ENCODE measurements at places on chromosomes 16 and 17.

- peak; percentile 18 for DNase-seq
These were observed 572 bp downstream of the KSR1 start for GRCh38 chr17:27456681-27457359.

DNA sequence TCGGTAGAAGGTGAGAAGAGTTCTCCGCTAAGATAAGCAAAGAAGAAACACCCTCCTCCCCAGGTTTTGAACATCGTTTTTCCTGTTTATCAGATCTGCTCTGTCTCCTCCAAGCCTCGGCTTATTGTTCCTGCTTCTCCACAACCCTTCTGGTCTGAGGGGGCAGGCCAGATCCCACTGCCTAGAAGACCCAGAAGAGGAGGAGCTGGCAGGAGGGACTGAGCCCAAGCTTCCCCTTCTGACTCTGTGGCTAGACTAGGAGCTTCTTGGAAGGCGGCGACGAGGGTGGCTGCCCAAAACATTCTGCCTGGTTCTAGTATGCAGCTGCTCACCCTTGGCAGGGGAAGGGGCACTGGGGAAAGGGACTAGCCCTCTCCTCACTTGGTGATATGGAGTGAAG lies 5.2 kb upstream of the HOXB5 start:
- no peak for DNase-seq

DNA sequence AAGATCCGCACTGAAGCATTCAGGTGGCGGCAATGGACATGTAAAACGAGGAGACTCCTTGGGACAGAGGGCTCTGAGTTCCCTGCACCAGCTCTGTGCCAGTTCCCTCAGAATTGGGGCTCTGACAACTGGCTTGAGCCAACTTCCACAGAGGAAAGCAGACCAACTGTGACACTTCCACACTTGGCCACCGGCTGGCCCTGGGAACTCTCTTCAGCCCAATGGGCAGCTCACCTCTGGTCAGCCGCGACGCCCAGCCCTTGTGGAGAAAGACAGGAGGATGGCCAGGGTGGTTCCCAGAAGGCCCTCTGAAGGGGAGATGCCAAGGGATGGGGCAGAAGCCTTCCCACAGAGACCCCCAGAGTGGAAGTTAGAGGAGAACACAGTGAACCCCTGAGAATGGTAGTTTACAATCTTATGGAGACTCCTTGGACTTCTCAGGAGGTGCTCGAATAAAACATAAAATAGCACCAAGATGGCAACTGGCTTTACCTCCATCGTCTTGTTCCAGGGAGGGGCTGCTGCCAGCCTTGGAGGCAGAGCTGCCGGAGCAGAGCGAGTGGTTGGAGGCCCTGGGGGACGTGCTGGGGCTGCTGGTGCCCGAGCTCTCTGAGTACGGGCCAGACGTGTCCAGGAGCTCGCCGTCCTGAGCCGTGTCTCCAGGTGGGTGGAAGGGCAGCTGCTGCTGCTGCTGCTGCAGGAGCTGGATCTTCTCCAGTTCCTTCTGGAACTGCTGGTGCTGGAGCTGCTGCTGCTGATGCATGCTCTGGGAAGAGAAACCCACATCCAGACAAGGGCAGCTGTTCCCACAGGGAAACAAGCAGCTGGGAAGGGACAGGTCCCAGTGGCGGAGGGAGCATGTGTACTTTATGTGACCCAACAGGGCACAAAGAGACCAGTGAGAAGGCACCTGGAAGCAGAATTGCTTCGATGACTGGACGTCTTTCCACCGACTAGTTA lies 35.0 kb upstream of the ICAM2 start:
- DNase-seq = no peak

DNA sequence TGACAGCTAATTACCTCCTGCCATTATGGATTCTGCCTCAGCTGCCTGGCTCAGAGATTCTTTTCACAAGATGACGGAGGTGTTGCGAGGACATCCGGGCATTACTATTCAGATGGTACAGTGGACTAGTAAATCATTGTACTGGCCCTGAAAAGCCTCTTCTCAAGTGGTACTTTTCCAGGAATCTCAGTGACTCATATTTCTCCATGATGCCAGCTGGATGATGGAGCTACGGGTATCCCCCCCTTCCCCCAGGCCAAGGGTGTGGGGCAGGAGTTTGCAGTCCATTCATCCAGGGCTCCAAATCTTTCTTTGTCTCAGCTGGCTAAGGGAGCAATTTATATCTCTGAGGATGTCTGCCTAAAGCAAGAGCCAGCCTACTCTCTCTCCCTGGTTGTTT lies 107.7 kb upstream of the GPR139 start:
- no peak for DNase-seq

GRCh38 chr17:21288571-21289017 lies 4.1 kb downstream of the MAP2K3 start:
- peak; percentile 37 for DNase-seq

GRCh38 chr17:20267459-20267842 lies 199.9 kb downstream of the LGALS9B start:
- peak; percentile 83 for DNase-seq

DNA sequence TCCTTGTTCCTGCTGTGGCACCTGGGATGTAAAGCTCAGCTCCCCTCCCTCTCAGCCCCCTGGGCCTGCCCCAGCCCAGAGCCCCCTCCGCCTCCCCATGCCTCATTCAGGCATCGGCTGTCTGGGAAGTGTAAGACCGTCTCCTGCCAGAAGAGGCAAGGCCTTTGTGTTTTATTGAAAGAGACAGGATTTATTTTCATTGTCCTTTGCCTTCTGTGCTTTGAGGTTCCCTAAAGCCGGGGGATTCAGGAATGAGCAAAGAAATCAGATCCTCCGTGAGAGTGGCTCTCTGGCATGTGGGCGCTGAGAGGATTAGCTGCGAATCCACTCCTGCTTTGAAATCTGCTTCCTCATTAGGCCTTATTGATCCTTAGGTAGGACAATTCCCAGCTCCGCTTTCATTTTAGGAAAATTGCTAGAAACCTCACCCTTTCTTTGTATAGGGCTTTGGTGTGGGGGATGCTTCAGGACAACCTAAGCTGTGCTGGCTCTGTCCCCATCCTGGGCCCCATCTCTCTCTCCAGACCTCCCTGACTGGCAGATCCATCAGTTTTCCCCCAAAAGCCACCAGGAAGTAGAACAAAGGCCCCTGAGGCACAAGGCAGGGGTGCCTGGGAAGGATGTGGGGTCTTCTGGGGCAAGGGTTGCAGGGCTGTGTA lies 211.5 kb upstream of the TNRC6C start:
- DNase-seq = no peak

- DNase-seq = no peak
These were observed 14.1 kb upstream of the MRTFB start for GRCh38 chr16:14056970-14057369.

DNA sequence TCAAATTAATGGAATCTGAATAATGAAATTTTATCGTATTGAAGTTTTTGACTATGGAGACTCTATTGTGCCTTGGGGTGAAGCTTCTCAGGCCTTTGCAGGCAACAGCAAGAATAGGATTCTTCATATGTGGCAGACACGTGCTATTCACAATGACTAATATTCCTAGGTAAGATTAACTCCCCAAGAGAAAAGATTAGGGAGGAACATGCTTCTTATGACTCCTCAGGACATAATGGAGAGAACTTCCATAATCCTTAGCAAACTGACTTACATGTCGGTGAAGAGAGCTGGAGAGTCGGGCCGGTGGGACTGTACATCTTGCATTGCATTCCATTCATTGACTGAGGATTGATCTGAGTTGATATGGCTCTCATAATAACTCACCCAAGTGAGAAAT lies 48.9 kb upstream of the CORO6 start:
- no peak for DNase-seq

DNA sequence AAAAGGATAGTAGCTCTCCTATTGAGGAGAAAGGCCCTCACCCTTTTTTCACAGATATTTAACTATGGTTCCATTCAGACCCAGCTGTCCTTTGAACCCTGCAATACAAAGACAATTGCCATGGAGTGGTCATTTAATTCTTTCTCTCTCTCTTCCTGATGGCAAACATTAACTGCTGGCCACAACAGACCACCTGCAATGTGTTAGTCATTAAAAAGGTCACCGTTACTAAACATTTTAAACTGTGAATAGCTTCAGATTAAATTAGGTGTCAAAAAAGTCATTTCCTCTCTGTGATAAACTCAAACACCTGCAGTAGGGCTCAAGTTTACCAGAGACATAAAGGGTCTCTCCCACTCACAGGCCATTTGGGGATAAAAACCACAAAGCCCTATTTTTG lies 697.2 kb downstream of the TOX3 start:
- no peak for DNase-seq

- no peak for DNase-seq
These were observed 1314.9 kb downstream of the CDH11 start for GRCh38 chr16:63806794-63807506.

GRCh38 chr17:1179818-1180742 lies at the start of gene ABR:
Gene ABR (minus strand): TSS chr17:1179981. CDS start chr17:1179727, 254 bp downstream.
- DNase-seq = no peak

DNA sequence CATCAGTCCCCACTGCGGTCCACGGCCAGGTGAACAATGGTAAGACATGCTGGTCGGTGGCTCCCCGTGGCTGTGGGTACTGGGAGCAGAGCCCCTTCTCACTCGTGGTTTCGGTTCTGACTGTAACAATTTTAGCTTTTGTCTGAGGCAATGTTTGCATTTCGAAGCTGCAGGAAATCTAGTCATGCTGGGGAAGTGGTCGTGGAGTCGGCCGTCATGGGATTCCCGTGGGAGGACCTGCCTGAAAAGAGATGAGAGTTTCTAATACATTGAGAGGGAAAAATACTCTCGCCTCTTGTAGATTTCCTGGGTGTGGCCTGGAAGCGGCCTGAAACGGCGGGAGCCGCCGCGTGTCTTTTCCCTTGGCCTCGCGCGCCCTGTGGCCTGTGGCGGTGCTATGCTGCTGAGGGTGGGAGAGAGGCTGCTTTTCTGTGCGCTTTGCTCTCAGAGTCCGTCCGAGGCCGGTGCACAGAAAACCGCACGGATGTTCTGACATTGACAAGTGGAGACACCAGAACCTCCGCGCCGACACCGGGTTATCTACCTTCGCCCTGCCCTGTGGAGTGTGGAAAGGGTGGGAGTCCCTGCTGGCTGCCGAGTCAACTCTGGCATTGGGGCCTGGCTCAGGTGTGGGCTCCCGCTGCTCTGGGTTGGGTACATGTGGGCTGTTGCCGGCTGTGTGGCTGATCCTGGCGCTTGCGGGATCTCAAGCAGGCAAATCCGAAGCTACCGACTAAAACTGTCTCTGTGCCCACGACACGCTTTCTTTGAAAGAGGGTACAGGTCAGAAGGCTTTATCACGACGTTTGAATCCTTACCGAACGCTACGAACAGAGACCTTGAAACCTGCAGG lies 60.8 kb downstream of the WDR45B start:
- DNase-seq = no peak

- DNase-seq = no peak
These were observed 212.9 kb upstream of the FOXF1 start for GRCh38 chr16:86297391-86297790.

DNA sequence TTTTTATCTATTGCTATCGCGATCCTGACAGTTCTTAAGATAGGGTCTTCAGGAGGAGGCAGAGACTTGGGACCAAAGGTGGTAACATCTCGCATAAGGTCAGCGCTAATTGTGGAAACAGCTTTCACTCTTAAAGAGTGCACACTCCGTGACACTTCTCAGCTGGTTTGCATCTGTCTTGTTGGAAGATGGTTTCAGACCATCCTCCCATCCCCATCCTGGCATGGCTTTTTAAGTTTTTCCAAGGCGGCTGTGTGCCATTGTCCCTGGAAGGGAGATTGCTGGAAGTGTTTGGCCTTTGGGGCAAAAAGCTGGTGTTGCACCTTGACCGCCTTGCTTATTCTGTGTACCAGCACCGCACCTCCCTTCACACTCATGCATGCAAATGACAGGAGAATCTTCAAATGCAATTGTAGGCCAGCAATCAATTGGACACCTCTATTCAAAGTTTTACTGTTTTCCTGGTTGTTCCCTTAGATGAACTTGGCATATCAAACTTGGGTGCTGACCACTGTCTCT lies 1.5 kb downstream of the SOCS7 start:
- no peak for DNase-seq

- no peak for DNase-seq
These were observed 15.3 kb upstream of the ALDH3A1 start for GRCh38 chr17:19763416-19763815.

GRCh38 chr17:65518256-65518655 lies 43.2 kb downstream of the AXIN2 start:
- no peak for DNase-seq

DNA sequence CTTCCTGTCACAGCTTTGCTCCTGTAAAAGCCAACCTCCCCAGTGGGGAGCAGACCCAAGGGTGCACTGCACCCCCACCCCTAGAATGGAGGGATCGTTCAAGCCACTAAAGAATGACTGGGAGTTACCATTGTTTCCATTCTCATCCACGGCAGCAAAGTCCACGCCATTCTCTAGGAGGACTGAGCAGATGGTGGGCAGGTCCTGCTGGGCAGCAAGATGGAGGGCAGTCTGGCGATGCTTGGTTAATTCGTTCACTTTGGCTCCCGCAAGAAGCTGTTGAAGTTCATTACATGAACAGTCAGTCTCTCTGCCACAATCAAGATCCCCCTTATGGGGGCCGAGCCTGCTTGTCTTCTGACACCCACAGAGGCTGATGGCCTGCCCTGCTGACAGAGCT lies 30.8 kb downstream of the CYB5D2 start:
- no peak for DNase-seq

DNA sequence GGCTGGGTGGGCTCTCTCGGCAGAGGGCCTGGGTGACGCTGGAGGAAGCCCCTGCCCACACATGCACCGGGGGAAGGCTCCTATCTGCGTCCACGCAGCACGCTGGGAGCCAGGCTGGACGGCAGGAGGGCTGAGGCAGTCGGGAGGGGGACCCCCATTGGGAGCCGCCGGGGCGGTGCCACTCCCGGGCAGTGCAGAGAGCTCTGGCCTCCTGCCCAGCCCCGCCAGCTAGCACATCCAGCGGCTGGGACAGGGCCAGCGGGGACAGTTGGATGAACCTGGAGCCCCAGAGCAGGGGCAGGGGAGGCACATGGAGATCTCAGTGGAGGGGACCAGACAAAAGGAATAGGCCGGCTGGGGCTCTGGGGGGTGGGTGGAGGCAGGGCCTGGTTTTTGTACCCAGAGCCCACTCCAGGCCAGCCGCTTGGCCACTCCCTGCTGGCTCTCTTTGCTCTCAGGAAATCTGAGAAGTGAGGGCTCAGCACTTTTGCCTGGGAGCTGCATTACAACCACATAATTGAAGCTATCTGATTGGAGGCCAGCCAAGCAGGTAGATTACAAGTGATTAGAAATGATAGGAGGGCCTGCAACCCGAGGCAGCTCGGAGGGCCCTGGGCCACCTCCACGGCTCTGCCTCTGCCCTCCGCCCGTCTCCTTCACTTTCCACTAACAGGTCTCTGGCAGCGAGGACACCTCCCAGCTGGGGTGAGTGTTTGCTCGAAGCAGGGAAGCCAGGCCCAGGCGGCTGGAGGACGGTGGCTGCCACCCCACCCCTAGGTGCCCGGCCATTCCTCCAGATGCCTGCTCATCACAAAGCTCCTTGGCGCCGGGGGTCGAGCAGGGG lies 40.1 kb downstream of the ENGASE start:
- DNase-seq = peak; percentile 84

GRCh38 chr17:81582341-81582740 lies 30.2 kb upstream of the FAAP100 start:
- DNase-seq = no peak
